ENCODE measurements at places on chromosomes 16 and 17.

DNA sequence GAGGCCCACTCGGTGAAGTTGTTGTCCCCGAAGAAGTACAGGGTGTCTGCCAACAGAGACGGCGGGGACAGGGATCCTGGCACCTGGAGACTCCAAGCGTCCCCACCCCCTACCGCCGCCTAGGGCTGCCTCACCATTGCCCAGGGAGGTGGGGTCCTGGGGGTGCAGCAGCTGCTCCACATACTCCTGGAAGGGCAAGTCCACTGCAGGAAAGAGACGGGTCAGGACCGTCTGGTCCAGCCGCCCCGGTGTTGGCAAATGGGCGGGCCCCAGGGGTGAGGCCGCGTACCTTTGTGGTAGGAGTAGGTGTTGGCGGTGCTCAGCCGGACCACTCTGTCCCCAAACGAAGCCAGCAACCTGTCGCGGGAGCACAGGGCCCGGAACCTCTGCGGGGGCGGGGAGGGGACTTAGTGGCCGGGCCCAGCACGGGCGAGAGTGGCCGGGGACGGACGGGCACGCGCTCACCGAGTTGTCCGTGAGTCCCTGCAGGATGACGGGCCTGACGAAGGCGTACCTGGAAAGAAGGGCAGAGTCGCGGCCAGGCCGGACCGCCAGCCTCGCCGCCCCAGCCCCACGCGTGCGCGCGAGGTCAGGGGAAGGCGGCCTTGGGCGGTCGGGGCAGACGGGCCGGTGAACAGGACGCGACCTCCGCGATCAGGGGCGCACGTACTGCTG is 601 bp downstream of the JMJD8 start:
- ATAC-seq, result peak; percentile 0

DNA sequence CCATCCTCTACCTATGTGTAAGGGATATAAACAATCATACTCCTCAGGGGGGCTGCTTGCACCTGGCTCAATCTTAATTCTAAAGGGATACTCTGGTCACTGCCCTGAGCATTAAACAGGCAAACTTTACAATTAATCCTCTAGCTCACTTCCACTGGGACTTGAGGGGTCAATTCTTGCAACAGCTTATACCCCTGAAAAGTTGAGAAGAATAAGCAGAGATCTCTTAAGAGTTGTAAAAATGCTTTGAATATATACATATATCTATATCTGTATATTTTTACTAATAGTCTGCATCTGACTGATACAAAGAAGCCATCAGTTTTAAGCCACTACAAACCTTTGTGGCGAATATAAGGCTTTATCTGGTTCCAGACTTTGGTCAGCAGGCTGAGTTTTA is 19.6 kb downstream of the HEATR6 start:
- no peak for ATAC-seq

DNA sequence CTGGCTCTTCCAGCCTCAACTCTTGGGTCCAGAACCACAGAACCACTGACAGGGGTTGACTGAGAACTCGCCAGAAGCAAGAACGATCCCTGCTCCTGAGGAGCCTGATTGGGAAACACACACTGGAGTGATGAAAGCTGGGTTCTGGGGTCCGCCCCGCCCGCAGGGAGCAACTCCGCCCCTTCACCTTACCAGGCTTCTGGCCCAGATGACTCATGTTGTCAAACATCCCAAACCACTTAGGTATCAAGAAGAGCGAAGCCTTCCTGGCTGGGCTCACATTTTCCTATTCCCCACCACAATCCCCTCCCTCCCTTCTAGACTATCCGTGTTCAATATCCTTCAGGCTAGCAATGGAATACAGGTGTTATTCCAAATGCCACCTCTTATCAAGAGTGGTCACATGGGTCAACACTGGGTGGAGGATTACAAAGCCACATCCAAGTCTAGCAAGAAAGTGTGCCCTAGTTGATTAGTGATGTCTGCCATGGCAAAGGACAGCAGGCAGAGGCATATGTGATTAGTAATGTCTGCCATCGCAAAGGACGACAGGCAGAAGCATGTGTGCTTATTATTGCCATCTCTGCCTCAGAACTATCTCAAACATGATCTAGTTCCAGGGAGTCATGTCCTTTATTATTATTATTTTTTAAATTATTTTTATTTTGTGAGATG is 70.5 kb downstream of the TIMM22 start:
- ATAC-seq, result peak; percentile 91

DNA sequence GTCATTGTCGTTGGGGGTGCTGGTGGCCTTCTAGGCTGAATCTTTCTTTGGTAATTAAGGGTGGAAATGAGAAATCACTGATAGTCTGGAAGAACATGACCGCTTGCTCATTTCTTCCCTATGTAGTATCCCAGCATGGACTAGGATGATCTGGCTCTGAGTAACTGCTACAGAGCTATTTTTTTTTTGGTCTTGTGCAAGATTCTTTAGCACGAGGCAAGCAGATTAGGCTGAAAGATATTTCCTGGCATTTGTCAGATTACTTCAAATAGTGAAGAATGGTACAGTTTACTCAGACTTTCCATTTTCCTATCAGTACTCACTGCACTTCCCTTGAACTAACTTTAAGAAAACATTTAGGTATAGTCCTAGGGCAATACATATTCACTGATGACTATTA is 89.0 kb downstream of the SYCE1L start:
- no peak for ATAC-seq

DNA sequence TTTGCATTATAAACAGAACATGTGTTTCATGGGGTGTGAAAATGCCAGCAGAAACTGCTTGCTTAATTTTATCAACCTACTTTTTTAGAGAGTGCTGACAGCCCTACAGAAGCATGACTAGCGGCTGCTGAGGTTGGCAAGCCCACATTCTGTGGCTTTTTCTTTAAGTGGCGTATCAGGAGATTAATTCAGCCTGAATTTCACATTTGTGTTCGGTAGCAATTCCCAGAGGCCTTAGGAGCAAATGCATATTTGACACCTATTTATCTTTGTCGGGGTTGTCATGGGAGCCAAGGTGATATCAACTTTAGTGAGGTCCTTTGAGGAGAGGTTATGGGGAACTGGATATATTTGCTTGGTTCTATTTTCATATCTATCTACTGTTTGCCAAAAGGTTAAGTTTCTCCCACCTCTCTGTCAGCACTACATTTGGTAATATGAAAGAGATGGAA is 140.9 kb downstream of the KCNJ2 start:
- no peak for ATAC-seq

DNA sequence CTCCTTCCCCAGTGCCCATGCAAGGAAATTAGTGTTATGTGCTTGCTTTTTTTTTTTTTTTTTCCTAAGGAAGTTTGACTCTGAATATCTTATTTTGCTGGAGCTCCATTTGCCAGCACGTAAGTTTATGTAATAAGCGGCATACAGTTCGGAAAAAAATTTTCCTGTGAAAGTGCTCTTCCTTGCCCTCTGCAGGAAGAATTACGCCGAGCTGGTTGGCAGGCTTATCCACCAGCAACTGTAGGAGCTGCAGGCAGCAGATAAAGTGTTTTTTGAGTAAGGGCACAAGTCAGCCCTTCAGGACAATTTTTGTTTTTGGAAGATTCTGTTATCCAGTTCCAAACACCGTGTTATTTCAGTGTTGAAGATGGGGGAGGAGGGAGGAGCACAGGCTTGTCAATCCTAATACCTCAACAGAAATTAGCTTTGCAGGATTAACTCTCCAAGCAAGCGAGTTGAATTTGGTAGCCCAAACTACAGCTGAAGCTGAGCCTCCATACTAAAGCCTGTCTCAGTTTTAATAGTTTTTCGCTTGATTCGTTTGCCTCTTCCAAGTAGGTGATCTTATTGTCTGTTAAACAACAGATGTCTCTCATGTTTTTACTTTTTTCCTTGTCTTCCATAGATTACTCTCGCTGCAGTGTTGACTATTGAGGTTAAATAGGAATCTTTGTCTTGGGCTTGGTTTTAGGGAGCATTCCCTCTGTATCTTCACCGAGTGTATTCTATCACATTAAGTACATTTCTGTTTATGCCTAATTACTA is 1.1 kb downstream of the SPECC1 start:
- ATAC-seq, result peak; percentile 38

- ATAC-seq, result no peak
These were observed 146.9 kb upstream of the NOL11 start for GRCh38 chr17:67570797-67571196.

DNA sequence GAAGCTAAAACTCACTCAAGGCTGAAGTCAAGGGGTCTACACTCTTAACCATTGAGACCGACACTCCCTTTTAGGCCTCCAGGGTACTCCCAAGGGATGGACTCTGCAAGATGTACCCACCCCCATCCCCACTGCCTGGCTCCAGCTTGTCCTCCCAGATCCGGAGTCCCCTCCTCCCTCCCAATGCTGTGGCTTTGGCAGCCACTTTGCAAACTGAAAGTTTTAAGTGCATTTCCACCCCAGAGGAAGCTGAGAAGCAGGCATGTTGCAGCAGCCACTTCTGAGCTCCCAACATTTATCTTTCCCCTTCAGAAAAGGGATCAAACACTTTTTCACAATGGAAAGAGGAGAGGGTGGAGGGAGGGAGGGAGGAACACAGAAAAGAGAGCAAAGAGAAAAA is 115.2 kb downstream of the COPRS start:
- no peak for ATAC-seq

GRCh38 chr17:80208050-80208449 is 12.1 kb downstream of the SGSH start:
- ATAC-seq, result no peak

DNA sequence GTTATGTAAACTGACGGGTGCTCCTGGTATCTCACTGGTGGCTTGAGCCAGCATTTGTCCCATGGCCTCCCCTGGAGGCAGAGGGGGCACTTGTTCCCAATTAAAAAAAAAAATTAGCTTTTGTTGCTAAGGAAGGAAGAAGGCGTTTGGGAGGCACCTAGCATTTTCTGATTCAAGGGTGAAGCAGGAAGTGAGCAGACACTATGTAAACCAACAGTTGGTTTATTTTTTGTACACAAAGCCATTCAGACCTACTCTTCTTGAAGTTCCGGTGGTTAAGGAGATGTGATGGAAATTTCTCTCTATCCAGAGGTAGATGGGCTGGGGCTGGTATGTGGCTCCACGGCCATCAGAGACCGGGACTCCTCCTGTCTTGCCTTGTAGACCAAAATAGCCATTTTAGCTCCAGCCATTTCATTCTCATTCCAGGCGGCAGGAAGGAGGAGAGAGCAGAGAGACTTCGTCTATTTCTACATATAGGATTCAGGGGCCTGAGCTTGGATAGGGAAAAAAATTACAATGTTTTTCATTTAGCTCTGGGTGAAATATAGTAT is 103.0 kb downstream of the SNX29 start:
- no peak for ATAC-seq

DNA sequence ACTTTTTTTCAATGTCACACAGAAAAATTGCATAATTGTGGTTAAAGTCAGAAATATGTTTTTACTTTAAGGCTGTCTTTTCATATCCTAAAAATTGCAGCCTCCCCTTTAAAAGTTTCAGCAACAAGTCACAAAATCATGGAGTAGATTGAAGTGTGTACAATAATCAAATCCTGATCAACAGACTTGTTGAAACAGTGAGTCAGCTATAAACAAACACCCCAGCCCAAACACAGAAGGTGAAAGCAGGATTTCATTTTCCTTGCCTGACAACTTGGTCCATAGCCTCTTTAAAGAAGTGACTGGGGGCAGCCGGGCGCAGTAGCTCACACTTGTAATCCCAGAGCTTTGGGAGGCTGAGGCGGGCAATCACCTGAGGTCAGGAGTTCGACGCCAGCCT is 59.9 kb downstream of the WNT3 start:
- ATAC-seq, result peak; percentile 55

DNA sequence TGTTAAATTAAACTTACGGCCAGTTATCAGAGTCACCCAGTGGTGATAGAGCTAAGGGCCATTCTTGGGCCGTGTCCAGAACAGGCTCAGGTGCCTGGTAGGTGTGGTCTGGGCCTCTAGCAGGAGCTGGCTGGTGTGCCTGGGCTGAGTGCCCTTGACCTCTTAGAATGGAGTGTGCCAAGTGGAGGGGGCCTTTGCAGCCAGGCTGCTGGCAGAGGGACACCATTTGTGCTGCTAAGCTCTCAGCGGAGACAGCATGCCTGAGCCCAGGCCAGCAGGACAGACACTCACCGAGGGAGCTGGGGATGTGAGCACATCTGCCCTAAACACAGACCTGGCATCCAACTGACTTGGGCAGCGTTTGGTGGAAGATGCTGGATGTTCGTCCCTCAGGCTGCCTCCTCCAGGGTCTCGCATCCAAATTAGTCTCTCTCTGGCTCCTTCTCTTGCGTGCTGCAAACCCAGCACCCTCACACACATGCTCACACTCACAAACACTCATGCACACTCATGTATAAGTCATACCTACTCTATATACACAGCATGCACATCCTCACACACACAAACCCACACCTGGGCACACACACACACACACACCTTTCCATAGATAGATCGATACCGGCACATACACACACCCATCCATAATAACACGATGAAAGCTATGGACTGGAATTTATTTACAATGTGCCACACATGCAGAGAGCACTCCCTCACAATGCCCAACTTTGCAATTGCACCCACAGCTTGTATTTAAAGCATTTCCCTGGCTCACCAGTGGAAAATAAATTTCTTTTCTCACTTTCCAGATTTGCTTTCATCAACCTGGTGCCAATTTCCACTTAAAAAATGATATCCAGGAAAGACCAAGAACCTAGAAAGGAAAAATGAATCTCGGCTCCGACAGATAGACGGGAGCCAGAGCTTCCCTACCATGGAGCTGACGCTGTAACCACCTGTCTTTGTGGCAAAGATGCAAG is 33.6 kb upstream of the CDH5 start:
- no peak for ATAC-seq

DNA sequence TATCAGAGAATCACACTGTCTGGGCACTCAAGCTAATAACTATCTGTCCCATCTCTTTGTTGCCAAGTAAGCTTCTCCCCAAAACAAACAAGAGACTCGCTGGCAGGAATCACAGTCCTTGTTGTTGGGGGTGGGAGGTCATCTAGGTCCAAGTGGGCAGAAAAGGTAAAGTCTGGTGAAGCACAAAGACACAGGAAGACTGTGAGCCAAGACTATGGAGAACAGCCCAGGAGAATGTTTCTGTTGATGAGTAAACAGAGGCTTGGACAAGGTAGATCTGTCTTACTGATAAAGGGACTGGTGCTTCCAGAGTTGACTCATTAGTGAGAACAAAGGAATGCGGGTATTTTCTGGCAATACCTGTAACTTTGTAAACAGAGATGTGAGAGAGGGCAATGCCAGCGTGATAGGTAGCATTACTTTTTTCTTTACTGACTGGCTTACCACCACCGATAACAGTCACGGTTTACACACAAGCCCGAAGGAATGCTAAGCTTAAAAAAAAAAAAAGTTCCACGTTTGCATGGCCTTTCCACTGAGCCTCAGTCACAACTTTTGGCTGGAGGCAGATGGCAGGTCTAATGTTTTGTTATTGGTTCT is 11.5 kb upstream of the MMD start:
- peak; percentile 53 for ATAC-seq

DNA sequence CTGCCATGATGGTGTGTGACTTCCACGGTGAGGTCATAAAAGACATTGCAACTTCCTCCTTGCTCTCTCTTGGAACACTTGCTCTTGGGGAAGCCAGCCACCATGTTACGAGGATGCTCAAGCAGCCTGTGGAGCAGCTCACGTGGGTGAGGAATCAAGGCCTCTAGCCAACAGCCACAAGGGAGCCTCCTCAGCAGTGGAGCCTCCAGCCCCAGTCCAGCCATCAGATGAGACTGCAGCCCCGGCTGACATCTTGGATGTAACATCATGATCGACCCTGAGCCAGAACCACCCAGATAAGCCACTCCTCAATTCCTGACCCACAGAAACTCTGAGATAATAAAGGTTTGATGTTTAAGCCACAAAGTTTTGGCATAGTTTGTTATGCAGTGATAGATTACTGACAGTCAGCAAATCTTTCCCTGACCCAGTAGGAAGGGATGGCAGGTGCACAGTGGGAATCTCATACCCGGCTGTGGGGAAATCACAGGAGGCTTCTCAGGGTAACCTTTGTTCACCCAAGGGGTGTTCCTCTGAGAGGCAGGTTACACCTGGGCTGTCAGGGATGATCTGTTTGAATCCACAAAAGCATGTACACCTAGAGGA is 23.3 kb upstream of the GINS2 start:
- ATAC-seq, result no peak

Measured in esophagus mucosa (tissue), 1 donor.